ENCODE measurements at places on chromosomes 2 and 18.

- no peak for DNase-seq
Measured at GRCh38 chr2:68827666-68828065, 43.5 kb downstream of the BMP10 start.

GRCh38 chr18:2199060-2199459 lies 372.2 kb downstream of the METTL4 start:
- no peak for DNase-seq

GRCh38 chr2:96656540-96656939 lies 14.0 kb downstream of the FER1L5 start:
- DNase-seq: no peak

- no peak for DNase-seq
Measured at GRCh38 chr2:232113821-232114220, 152.3 kb downstream of the DIS3L2 start.

GRCh38 chr2:11639503-11639902 lies 30.5 kb downstream of the NTSR2 start:
- DNase-seq: no peak

DNA sequence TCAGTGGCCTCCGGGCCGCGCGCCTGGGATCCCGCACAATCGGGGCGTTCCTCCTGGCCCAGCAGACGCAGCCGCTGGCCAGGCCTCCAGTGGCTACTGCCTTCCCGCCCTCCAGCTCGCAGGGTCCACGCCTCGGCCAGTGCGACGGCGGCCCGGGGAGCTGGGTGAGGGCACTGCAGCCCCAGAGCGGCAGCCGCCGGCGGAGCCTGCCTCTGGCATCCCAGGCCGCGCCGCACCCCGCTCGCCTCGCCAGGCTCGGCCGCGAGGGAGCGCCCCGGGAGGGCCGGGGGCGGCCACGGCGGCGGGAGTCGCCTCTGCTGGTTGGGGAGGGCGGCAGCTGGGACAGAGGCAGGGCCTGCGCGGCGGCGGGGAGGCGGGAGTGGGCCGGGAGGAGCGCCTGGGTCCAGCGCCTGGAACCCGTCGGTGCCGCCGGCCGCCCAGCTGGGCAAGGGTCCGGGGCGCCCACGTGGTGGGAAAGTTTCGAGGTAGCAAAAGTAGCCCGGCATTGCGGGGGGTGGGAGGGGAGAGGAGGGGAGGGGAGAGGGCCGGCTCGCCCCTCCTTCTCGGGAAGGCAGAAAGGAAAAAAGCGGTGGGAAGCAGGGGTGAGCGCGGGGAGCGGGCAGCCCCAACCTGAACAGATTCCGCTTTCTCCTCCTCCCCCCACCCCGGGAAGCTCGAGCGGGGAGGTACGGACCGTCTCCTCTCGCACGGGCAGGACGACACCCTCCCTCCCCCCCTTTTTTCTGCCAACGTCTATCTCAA lies 1.5 kb upstream of the INHBB start:
- DNase-seq: no peak

DNA sequence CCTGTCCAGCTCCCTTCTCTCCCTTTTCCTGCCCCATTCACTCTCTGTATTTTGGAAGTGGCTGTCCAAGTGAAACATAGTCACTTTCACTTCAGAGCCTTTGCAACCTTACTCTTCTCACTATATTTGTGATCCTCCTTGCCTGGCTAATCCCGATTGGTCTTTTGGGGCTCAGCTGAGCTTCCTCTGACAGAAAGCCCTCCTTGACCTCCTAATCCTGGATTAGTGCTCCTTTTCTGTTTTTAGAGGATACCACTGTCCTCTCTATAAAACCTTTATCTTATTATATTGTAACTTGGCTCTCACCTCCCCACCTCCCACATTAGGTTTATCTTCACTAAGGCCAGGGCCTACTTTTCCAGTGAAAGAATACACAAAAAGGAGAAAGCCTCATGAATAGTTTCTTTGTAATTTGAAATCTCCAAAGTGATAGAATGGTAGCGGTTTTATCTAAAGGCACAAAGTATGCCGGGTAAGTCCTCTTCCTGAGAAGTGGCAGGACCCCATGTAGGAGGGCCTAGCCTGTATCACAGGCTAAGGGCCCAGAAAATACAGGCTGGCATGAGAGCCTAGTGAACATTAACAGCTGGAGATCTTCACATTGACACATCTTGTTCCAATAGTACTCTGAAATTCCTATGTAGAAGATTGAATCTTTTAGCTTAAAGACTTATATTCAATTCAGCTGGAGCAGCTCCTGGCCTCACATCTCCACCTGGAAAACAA lies 83.1 kb upstream of the GAREM1 start:
- DNase-seq: no peak

- DNase-seq: no peak
Measured at GRCh38 chr2:160650196-160651118, 156.8 kb upstream of the RBMS1 start.

GRCh38 chr2:56088411-56088810 lies 95.4 kb upstream of the CCDC85A start:
- DNase-seq: no peak

GRCh38 chr2:84527137-84528129 lies 11.1 kb downstream of the DNAH6 start:
- no peak for DNase-seq

DNA sequence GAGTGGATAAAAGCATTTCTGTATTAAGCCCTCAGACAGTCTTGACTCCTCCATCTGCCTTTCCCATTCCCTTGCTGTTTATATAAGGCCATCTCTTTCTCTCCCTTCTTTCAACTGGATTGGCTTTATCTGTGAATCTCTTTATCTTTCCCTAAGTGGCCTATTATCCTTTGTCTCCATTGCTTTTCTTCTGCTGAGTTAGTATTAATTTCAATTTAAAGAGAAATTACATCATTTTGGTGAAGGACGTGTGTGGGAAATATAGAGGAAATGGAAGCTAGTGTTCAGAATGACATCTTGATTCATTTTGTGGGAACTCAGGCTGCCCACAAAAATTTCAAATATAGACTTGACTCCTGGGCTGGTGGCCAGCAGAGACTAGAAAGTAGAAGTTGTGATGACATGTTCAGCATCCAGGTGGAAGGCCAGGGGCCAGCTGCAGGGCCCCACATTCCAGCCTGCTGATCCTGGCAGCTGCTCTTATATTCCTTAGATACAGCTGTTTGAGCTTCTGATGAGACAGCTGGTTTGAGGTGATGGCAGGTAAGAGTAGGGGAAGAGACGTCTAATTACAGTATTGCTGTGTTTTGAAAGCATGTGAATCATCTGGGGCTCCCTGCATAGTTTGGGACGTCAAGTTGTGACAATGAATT lies 52.3 kb downstream of the DIS3L2 start:
- no peak for DNase-seq

DNA sequence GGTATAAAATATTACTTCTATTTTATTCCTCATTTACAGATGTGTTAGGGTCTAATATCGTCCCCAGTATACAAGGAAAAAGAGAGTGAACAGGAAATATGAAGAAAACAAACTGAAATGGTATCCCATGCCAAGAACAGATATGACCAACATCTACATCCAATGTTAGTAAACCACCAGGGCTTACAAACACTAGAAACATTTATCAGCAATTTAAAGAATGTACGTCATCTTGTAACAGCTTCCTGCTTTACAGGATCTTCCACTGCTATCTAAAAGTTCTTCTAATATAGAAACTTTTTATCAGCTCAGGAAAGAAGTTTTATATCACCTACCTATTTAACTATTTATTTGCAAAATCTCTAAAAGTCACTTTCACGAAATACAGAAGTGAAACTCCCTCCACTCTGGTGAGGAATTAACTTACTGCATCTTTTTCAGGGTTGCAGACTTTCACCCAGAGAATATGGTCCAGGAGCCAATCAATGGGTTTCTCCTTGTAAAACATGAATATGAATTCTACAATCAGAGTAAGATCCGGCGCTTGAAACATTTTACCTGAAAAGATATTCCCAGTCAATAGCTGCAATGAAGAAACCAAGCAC lies 35.2 kb downstream of the UNC50 start:
- DNase-seq: no peak

GRCh38 chr2:240637116-240637900 lies 12.0 kb downstream of the GPR35 start:
- DNase-seq: no peak

DNA sequence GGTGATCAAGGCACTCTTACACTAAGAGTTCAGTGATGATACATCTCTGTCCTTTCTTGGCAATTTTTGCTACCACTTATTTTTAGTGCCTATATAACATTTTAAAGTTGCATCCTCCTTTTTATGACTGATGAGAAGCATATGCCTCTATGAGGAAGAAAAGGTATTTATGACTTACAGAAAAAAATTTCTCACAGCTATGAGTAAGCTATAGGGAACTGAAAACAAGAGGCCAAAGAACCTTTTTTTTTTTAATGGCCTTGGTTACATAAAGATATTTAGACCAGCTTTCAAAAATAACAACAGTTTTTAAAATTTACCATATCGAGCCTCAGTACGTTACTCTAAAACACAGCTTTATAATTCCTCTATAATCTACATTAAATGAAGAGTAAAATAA lies 21.3 kb downstream of the MBD5 start:
- no peak for DNase-seq

DNA sequence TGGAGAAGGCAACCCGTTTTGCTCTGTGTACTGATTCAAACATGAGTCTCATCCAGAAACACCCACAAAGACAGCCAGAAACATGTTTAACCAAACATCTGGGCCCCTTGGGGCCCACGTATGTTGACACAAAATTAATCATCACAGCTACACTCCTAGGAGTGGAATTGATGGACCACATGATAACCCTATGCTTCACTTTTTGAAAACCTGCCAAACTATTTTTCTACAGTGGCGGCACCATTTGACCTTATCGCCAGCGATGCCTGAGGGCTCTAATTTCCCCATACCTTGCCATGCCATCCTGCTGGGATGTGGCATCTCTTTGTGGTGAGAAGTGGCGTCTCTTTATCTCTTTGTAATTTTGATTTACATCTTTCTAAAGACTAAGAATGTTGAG lies 38.5 kb downstream of the PSMG2 start:
- no peak for DNase-seq

- no peak for DNase-seq
Measured at GRCh38 chr2:178689808-178690207, 117.4 kb downstream of the TTN start.

DNA sequence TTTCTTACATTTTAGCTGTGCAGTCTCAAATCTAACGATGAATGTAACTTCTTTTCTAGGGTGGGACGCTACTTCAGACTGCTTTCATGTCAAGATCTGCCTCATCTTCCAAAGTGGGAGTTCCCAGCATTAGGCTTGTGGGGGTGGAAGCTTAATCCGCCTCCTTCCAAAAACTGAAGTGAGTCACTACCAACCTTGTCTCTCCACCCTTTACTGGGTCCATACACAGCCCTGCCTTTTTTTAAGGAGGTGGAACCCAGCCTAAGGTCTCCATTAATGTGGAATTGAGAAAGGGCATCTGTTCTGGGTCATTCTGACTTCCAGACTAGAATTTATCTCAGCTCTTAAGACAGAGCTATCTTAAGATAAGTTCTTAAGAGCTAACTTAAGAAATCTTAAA lies 42.0 kb upstream of the NFE2L2 start:
- no peak for DNase-seq

- DNase-seq: no peak
Measured at GRCh38 chr18:77108821-77109647, 23.5 kb downstream of the MBP start.

GRCh38 chr2:134073023-134073422 lies 180.8 kb upstream of the MGAT5 start:
- DNase-seq: no peak

DNA sequence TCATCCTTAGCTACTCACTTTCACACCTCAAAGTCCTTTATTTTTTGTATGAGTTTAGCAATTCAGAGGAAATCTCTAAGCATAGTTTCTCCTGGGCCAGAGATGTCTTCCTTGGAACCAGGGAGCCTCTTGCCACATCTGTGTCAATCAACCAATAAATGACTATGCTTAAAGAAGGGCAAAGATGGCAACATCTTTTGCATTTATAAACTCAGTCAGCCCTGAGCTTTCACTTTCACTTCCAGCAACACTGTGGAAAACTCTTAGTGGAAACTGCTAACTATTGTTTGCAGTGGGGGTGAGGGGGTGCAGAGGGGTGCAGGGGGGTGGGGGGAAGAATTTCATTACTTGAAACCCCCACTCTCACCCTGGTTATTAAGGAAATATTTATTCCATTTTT lies 3.4 kb downstream of the ACVR1C start:
- no peak for DNase-seq

DNA sequence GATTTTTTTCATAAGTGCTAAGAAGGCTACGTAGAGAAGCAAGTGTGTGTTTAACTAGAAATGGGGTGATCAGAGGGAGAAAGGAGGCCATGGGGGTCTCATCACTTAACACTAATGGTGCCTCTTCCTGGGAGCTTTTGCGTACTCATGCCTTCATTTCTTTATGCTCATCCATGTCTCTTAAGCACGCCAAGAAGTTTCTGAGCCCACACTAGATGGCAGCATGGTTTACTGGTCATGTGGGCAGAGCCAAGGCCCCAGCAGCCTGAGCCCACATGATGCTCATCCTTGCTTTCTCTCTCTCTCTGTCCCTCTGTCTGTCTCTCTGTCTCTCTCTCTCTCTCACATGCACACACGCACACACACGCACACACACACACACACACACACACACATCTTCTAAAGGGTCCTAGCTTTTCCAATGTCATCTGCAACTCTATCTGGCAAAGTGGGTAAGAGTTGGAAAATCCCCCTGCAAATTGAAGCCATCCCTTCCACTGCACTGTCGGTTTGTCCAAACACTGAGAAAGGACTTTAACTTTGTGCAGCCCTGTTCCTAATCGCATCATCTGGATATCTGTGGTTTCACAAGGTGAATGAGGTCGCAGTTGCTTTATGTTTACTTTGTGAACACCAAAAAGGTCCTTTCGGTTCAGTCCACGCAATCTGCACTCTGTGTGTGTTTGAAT lies 137.1 kb upstream of the CCDC68 start:
- no peak for DNase-seq

- DNase-seq: no peak
Measured at GRCh38 chr18:10291568-10291981, 162.9 kb upstream of the APCDD1 start.

DNA sequence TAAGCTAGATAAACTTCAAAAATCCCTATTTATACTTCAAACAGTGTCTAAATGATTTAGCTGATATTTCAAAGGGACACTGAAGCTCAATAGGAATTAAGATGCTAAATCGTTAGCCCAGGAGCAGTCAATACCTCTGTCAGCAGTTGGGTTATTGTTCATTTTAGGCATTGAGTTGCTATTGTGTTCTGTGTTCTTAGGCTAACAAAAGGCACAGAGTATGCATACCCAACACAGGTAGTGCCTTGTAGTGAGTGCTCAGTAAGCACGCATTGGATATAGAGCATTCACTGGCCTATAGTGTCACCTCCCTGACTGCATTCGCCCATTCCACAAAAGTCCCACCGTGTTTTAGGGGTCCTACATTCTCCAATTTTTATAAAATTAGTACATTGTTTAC lies 152.3 kb downstream of the PIK3C3 start:
- no peak for DNase-seq

- peak; percentile 43 for DNase-seq
Measured at GRCh38 chr2:61426267-61426897, 44.5 kb downstream of the USP34 start.

DNA sequence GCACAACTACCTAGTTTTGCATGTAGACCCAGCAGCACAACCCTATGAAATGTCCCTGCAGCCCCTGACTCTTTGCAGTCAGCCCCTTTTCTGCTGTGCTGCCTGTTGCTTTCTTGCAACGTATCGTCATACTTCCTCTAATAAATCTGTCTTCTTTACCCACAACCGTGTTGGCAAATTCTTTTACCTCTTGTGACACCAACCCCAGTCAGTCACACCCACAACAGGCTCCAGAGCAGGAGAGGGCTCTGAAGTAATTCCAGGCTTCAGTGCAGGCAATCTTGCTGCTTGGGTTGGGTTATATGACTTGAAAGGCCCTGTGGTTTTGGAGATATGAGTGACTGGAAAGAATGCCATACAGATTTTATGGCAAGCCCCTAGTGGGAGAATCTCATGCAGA lies 79.1 kb upstream of the KCNH7 start:
- DNase-seq: no peak
